Left ventricle myocardium inferior (tissue), 1 donor: ENCODE measurements at places on chromosomes 13 and 19. TPM values are rescaled to one million over a fixed set of nuclear protein-coding genes. Genes with fewer than 3 reads are reported as not detected.

MEF2B gene
- 0.49 TPM for total RNA-seq

ZNF610 gene
- total RNA-seq: 5.1 TPM

DNA sequence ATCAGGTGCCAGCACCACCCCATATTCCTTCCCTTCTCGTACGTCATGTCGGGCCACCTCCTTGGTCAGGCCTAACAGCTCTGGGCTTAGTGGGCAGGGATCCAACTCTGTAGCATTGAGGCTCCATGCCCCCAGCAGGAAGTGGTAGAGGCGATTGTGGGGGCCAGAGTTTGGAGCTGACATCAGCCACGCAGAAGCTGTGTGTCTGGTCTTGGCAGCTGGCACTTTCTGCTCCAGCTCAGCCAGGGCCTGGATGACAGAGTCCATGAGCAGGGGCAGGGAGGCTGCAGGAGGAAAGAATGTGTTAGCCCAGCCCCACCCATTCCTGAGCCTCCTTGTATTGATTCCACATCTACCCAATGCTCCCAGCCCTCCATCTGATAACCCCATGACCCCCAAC, 3.0 kb downstream of the PGLYRP2 start:
- no peak for DNase-seq

DNA sequence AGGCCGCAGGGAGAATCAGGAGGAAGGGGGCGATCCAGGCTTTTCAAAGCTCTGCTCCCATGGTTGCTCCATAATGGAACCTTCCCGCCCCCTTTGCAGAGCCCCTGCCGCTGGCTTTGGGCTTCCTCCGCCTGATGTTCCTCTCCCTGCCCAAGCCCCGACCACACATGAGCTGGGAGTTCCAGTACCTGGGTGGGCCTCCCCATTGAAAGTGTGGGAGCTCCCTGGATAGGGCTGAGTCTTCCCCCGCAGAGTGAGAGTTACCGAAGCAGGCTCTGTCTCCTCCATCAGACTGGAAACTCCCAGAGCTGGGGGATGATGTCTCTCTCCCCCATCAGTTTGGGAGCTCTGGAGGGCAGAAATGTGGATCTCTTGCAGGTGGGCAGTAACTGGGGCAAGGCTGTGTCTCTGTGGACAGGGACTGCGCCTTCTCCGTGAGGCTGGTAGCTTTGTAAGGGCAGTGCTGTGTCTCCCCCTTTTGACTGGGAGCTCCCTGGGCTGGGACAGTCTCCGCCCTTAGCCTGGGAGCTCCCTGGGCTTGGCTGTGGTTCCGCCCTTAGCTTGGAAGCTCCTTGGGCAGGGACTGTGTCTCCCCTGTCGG, 722 bp downstream of the DCAF15 start:
- no peak for DNase-seq

GRCh38 chr19:4654437-4655361, 15.4 kb downstream of the TNFAIP8L1 start:
- no peak for DNase-seq

DNA sequence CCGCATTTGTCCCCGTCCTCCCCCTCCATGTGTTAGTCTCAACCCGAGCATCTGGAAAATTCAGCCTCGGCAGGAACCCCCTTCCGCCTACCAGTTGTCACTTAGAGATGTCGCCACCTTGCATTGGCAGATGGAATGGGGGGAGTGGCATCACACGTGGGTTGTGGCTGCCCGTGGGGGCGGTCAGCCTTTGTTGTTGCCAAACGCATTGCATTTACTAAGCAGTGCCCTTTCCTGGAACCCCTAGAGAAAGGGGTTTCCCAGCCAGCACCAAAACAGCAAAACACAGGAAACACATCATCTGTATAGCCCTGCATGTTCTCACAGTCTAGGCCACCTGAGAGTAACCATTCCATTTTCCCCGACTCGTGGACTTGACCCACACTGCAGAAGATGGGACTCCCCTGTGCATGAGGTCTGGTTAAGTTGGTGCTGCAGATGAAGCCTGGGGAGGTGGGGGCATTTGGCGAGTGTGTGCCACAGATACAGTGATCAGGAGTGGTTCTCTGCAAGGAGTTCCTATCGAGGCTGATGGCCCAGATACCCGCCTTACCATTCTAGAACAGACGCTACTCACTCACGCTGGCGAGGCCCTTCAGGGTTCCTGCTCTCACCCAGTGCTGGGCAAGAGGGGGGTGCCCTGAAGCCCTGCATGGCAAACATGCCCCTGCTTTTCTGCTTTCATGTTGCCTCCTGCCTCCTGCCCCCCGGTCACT, 38.3 kb downstream of the TMED1 start:
- DNase-seq: no peak
